ENCODE measurements at places on chromosomes 1 and 21.

- no peak for DNase-seq
These were observed 14.7 kb upstream of the GPR37L1 start for GRCh38 chr1:202107801-202108731.

DNA sequence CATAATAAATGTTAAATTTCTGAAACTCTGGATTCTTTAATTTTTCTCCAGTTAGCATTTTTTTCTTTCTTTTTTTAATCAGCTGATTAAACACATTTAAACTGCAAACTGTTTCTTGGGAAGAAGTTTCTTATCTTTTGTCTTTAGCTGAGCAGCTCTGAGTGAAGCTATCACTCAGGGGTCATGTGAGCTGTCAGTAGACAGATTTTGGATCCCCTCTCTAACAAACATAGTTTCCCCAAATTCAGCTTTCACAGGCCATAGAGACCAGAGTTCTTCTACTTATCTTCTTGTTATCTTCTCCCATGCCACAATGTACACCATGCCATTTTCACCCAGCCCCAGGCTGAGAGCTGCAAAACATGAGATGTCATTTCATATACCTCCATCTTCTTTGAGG is 148.9 kb downstream of the CDC42BPA start:
- no peak for DNase-seq

GRCh38 chr1:9884805-9885204 is 25.3 kb downstream of the CTNNBIP1 start:
- DNase-seq, result no peak

GRCh38 chr1:7269525-7269924 is 484.3 kb downstream of the CAMTA1 start:
- no peak for DNase-seq

DNA sequence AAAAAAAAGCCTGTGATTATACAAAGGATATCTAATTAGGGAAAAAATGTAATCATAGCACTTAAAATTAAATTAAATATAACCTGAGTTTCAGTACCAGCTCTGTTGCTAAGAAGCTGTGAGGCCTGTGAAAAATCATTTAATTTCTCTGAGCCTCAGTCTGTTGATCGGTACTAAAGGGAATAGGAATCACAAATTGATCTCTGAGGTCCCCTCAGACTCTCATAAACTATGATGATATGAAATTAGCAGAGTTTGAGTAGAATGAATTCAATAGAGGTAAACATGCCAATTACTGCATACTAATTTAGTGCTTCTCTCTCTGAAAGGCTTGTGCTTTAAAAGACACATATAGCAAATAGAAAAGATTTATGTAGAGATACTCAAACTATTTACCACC is 416.8 kb upstream of the NCAM2 start:
- DNase-seq, result no peak
